GM23338 (cell line): ENCODE measurements at places on chromosomes 4 and X. TPM values are rescaled to one million over a fixed set of nuclear protein-coding genes. Genes with fewer than 3 reads are reported as not detected.
A peak's percentile ranks its signal among the peaks of the same experiment; 100 is the strongest.

Gene ZDHHC15
- total RNA-seq, result 4.3 and 4.7 TPM in 2 replicates

Gene CCDC120
- 6.8 and 9.9 TPM in 2 replicates for total RNA-seq

Gene TCEANC
- total RNA-seq, result 2.5 and 5.5 TPM in 2 replicates

Gene ANKRD50
- total RNA-seq, result 25.8 and 27.6 TPM in 2 replicates

Gene MMRN1
- not detected in 2 replicates for total RNA-seq

Gene NAP1L2
- total RNA-seq, result 16.2 and 24.0 TPM in 2 replicates

DNA sequence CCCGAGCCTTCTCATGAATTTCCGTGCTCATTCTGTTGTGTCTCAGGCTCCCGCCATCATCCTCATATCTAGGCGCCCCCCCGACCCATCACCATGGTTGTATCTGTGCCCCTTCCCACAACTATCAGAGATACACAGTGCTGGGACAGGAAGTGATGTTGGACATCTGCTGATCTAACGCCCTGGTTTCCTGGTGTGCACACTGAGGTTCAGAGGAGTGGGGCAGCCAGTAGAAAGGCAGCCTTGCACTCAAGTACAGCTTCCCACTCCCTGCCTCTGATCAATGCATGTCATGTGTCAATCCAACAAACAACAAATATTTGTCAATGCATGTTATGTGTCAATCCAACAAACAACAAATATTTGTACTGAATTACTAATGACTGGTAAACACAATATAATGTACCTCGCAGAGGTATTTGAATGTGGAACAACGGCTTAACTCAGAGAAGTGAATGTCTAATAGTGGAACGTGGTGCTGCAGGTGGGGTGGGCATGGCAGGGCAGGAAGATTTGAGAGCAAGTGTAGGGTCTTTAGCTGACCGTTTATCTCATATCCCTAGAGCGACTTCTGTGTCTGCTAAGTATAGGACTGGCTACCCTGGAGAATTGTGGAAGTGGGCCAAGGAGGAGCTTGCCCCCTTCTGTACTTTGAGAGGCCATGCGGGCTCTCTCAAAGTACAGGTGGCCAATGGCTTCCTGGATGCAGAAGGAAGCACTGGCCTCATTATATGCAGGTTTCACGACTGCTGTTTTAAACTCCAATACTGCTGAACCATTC, 10.3 kb upstream of the SEL1L3 start:
- no peak for DNase-seq

DNA sequence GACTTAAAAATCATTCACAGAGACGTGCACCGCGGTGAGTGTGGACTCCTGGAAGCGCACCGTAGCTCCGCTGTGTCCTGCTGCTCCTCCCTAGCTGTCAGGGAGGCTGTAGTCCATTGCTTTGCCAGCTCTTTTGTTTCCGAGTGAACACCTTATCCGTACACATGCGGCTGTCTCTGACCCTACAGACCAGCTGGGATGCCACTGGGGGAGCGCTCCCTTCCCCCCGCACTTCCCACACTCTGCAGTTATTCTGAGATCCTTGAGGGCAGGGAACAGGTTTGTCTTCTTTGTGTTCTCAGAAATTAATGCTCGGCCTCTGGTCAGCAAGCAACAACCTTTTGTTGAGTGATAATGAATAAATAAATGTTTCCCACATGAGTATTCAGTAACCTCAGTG, 33.7 kb upstream of the MSANTD1 start:
- no peak for DNase-seq

DNA sequence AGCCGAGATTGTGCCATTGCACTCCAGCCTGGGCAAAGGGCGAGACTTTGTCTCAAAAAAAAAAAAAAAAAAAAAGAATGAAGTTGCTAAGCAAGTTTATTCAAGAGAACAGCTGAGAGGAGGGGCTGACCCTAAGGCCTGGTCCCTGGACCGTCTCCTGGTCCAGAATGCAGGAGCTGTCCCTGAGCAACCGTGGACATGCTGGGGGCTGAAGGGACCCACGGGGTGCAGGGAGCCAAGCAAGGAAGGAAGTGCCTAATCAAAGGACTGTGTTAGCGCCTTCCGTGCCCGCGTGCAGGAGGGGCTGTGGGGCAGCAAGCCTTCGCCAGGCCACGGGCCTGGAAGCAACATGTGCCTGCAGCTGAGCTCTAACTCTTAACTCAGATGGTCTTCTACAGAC, 39.1 kb upstream of the CDKN2AIP start:
- no peak for DNase-seq

- no peak for DNase-seq
Observed at GRCh38 chr4:86122404-86122803, 237.4 kb downstream of the MAPK10 start.

GRCh38 chr4:77145842-77146185, 11.2 kb upstream of the CCNG2 start:
- DNase-seq, result no peak

GRCh38 chr4:83561381-83561780, 25.5 kb downstream of the GPAT3 start:
- DNase-seq, result no peak

DNA sequence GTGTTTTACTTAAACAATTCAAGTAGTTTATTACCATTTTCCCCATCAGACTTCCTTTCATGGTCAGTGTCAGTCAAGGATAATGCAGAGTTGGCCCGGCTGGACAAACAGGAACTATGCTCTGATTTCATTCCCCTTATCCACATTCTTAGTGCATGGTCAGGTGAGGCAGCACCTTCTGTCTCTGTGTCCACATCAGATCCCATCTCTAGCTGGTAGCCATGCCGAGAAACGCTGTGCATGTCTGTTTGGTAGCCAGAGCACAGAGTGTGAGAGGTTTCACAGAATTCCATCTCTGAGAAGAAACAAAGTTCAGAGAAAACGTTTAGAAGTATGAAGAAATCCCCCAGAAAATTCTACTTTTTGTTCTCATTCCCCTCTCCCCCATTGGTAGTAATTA, 423.7 kb upstream of the TEX13C start:
- DNase-seq, result no peak

DNA sequence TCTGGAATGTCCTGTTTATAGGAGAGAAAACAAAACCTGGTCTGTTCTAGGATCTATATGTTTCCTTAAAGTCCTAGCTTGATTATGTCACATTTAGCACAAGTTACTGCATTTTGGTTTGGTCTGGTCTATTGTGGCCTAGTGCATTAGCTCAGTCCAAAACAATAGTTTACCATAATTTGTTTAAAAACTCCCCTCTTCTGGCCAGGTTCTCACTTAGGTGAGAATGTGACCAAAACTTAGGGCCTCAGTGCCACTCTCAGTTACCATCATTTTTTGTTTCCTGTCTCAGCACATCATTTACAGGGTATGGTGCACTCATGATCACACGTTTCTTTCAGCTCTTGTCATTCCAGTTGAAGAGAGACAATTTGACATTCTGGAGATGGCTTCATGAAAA, 378.5 kb downstream of the KLHL4 start:
- DNase-seq, result no peak

DNA sequence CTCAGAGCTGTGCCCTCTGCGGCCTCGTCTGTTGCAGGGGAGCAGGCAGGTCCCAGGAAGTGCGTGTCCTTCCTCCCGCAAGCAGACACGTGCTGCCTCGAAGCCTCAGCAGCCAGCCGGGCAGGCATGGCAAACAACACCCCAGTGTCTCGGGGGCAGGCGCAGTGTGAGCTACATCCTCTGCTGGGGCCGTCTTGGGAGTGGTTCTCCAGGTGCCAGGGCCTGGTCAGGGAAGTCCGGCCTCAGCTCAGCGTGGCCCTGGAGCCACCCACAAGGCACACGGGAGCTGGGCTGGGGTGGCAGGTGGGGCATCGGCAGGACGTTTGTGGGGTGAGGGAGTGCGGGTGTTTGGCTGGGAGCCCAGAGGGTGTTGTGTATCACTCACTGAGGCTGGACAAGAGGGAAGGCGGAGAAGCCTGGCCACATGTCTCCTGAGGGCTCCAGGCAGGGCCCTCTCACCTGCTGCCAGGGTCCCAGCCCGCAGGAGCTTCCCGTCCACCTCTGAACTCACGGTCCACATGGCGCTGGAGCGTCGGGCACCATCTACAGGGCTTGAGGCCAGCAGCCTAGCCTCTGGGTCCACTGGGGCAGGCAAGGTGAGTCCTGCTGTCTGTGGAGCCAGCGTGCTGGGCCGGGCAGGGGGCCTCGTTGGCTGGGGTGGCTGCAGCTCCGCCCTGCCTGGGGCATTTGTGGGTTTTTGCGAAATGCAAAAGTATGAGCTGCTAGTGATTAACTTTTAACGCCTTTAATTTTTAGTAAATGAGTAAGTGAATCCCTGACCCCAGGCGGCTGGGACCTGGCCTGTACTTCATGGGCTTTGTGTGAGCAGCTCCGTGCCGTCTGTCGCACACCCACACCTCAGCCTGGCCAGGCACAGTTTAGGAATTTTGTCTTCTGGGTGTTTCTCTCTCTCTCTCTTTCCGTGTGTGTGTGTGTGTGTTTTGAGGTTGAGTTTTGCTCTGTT, 17.3 kb upstream of the UVSSA start:
- DNase-seq, result no peak

- DNase-seq, result no peak
Observed at GRCh38 chr4:67291644-67292043, 253.7 kb downstream of the CENPC start.

DNA sequence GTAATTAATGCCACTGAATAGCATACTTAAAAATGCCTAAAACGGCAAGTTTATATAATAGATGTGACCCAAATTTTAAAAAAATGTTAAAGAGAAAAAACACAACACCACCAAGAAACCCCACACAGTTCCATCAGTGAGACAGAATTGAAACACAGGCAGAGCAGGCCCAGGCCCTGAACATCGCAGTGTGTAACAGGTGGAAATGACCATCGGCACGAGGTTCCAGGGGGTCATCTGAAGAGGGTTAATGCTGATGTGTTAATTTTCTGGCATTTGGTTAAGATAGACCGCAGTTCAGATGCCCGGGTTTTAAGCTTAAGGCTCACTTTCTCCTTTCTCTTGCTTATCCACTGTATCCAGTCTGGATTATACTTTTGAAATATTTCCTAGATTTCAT, 66.8 kb downstream of the ANAPC4 start:
- DNase-seq, result no peak

DNA sequence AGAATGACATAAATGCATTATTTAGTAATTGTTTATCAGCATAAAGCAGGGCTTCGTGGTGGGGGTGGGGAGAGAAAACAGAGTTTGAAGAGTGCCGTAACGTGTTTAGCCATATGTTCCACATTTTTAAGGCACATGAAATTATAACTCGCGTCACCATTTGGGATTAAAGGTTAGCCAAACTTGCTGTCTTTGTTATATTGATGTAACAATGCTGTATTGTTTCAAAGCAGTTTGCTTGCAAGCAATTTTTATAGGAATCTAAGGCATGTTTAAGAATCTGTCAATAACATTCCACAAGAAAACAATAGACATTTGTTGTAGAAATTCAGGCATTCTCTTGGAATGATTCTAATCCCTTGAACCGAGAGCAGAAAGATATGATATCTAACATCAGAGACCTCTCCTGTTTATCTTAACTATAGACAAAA, 78.3 kb downstream of the CLDN22 start:
- DNase-seq, result peak; percentile 25

DNA sequence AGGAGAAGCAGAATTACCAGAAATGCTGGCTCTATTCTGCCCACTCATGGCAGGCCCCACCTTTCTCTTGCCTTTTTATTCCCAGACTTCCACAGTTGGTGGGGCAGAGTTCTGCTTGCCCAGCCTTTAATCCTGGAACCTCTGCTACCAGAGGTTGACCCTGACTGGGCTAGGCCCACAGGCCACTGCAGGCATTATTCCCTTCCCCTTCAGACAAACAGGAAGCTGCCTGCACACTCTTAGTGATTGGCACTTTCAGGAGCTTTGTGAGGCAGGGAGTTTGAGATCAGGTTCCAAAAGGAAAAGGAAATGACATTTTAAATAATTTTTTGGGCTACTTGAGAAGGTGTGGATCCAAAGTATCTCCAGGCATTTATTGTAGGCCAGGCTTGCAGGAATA, 18.8 kb downstream of the MSN start:
- DNase-seq, result no peak

DNA sequence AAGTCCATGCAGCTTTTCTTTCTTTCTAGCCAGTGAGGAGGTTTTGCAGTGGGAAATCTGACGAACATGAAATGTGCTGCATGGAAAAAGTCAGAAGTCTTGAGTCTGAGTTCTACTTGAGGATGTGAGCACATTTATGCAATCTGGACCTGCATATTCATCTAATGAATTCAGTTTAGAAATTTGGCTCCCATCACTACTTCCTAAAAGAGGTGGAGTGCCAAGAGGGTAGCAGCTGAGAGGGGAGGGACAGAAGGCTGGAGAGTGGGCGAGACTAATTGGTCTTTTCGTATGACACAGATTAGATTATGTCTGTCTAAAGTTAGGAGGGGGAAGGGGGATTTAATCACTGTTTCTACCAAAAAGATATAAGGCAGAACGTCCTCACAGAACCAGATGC, 535.9 kb downstream of the IQCM start:
- no peak for DNase-seq
